ENCODE measurements at places on chromosomes 7 and 10.

- no peak for DNase-seq
Observed at GRCh38 chr7:72017756-72018155, 394.4 kb downstream of the CALN1 start.

DNA sequence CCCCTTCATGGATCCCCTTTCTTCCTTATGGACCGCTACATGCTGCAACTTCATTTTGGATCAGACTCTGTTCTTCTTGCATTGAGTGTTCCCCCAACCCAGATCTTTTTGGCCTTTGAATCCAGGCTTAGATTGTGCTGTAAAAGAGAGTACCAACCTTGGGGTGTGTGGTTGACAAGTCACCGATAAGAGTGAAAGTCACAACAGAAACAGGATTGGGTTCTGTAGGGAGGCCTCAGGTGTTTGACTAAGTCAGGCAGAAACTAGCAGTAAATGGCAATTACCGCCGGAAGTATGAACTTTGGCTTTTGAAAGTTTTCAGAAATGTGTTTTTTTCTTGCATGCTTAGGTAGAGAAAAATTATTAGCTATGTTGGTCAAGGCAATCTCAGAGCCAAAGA lies 89.3 kb downstream of the TMEM106B start:
- no peak for DNase-seq

- no peak for DNase-seq
Observed at GRCh38 chr7:22675917-22676343, 51.1 kb upstream of the IL6 start.

DNA sequence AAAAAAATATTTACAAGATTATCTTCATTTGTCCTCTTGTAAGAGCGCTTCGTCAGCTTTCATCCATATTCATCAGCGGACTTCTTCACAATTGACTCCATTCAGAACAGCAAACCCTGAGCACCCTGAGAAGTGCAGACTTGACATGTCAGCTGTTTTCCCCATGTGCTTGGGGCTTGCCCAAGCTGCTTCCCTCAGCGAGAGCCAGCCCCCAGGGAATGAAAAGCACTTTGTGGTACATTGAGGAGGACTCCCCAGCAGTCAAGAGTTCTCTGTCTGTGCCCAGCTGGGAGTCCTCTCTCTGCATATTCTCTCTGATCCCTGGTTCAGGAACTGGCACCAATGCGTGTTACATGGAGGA lies 22.7 kb downstream of the HKDC1 start:
- no peak for DNase-seq

GRCh38 chr7:25840209-25840792 lies 311.7 kb upstream of the NFE2L3 start:
- no peak for DNase-seq
